ENCODE measurements at places on chromosomes 5 and 9.

DNA sequence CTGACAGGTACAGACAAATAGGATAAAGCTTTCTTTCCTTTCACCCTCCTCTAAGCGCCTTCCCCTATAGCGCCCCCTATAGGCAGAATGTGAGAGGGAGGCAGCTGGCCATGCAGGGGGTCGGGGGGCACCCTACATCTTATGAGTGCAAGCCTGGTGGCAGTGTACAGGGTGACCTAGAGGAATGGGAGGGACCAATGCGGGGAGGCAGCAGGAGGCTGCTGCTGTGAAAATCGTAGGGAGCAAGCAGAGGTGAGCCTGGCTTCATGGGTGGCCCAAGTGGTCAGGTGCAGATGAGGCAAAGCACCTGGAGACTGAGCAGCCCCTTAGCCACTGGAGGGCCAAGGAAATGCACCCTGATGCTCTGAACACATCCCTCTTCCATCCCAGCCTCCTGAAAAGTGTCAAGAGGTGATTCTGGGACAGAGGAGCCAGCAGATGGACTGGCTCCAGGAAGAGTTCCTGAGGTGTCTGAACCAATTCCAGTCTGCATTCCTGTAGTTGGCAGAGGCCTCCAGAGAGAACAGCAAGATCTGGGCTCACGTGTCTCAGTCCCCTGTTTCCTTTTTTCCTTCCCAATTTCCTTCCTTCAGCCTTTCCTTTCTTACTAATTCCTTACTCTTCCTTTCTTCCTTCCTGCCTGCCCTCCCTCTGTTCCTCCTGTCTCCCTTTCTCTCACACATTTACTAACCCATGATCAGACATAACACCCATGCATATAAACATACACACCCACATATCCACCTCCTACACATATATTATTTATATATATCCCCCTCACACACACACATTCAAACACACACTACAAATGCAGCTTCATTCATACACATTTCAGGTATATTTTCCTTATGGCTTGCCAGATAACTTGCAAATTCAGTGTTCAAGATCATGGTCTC, 32.8 kb upstream of the GALNT10 start:
- no peak for DNase-seq

GRCh38 chr9:99954819-99955218, 48.4 kb downstream of the STX17 start:
- DNase-seq = no peak

DNA sequence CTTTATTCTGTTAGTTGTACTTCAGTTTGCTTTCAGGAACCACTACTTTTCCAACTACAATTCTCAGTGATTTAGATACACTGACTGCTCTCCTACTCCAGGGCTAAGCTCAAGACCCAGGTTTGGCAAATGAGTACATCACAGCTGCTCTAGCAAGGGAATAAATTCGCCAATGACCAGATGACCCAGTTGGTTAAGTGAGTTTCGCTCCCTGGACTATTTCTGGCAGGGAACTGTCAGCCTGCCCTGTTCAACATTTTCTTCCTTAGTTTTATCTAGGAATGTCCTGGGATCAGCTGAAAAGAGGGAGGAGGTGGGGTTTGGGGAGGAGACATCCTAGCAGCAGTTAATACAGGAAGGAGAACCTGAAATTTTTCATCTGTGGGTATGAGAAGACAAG, 6.4 kb upstream of the STARD4 start:
- DNase-seq = no peak

DNA sequence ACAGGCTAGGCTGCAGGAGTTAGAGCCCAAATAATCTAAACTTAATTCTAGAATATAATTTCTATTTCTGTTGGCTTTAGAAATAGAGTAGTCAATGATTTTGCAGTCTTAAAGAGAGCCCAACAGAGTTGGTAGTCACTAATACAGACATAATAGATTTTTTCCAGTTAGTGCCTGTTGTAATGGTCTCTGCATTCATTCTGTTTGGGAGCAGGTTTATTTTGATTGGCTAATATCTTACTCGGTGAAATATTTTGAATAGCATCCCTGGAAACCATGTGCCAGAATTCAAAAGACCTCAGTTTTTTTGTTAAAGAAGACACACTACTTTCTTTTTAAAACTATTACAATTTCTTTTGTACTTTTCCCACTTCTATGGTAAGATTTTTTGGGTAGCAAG, 107.2 kb downstream of the RASGRF2 start:
- DNase-seq = no peak

DNA sequence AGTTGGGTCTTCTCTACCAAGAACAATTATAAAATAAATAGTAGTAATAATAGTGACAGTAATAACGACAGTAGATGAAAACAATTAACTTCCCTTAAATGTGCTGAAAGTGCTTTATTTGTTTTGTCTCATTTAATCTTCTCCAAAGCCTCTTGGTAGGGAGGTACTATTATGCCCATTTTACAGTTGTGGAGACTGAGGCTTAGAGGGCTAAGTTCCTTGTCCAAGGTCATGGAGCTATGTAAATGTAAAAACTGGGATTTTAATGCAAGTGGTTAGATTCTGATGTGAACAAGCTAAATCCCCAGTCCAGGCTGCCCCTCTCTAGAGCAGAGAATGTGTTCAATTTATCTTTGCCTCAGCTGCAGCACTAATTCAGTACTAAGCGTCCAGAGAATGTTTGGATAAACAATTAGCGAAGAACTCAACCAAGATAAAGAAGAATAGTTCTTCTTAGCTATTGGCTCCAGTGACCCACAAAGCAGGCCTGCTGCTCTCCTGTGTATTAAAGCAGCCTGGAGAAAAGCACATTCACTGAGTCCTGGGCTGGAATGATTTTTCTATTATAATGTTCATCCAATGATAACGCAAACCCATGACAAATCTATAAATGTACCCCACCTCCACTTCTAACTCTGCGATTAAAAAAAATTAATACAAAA, 68.8 kb downstream of the NPR3 start:
- no peak for DNase-seq

- DNase-seq = no peak
Measured at GRCh38 chr5:177024559-177024958, 2.1 kb downstream of the ZNF346 start.

DNA sequence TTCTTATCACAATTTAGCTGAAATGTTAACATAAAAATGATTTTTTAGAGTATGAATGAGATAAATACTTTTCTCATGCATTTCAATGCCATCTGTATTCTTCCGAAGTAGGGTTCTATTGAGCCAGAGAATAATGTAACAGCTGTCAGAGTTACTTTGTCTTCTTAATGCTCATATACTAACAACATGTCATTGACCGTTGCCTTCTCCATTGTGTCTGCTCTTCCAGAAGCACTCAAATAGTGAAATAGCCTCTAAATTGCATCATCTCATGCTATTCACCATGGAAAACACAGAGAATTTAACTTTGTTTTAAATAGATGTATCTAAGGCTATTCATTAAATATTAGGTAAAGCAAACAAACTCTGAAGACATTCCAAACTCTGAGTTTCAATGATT, 1875.9 kb upstream of the CDH9 start:
- no peak for DNase-seq

DNA sequence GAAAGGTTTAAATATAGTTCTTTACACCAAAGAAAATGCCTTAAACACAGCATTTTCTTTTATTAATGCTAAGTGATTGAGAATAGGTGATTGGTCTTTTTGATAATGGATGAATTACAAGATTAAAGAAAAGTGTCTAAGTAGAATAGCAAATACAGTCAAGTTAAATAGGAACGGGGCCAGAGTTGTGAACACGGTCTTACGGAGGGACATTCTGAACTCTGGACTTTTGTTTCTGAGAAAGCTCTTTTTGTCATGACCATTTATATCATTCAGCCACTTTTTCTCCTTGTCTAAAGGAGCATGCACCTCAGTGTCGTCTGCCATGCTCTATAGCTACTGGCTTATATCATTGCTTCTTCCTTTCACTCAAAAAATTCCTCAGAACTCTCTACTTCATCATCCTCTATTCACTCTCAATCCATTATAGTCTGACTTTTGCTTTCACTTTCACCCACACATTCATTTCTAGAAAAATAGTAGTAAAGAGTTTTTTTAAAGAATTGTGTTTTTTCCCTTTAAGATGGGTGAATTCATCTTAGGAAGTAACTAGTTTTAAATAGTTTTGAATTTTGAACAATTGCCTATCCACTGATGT, 263.0 kb upstream of the FBXL7 start:
- DNase-seq = no peak

DNA sequence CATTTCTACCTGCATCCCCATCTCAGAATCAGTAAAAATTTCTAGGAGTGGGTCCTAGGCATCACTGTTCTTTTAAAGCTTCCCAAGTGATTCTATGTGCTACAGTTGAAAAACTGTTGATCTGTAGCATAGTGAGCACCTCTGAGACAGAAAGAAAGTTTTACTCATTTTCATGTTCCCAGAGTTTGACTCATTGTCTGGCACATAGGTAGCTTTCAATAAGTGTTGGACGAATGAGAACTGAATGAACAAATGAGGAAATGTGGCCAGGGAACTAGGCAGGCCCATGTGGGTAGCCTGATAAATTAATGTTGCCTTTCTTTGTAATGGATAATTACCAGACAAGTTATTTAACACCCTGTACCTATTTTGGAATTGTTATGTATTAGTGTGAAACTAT, 33.8 kb downstream of the RNF180 start:
- DNase-seq = no peak

GRCh38 chr9:108017671-108018070, 528.1 kb upstream of the KLF4 start:
- no peak for DNase-seq

- no peak for DNase-seq
Measured at GRCh38 chr5:128224336-128224735, 140.8 kb downstream of the SLC12A2 start.

DNA sequence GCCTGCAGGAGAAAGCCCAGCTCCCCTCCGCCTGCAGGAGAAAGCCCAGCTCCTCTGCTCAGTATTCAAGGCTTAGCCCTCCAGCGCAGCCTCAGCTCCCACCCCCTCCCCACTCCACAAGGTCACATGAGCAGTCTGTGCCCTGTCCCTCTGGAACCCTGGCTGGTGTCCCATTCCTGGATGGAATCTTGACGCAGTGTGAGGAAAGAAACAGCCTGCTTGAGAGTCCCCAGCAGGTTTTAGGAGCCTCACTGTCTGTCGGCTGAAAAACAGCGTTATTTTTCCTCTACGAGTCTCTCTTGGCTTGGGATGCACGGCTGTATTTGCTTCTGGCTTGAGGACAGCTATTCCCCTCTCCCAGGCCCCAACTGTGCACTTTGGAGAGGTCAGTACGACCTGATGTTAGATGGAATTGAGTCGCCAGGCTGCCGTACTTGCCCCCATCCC, 210.1 kb upstream of the TRIM32 start:
- DNase-seq = no peak

GRCh38 chr9:68522954-68523353, 17.7 kb downstream of the TMEM252 start:
- DNase-seq = no peak

- peak; percentile 13 for DNase-seq
Measured at GRCh38 chr5:67971223-67971830, 244.2 kb upstream of the PIK3R1 start.

GRCh38 chr9:114205171-114206015, 50.1 kb downstream of the COL27A1 start:
- DNase-seq = no peak

DNA sequence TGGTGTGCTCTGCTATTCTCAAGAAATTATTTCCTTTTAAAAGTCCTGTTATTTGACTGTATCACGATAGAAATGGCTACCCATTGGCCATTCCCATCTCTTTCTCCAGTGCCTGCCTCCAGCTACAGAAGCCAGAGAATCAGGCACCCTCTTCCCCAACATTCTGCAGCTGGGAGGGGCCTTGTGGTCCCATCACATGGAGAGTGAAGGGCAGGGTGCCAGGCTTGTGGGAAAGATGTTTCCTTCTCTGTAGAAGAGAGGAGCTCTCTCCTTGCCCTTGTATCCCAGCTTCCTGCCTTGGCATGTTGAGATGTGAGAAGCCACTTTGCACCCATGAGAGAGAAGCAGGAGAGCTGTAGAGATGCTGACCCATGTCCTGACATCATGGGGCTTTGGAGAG, 465.0 kb downstream of the MTRR start:
- no peak for DNase-seq

DNA sequence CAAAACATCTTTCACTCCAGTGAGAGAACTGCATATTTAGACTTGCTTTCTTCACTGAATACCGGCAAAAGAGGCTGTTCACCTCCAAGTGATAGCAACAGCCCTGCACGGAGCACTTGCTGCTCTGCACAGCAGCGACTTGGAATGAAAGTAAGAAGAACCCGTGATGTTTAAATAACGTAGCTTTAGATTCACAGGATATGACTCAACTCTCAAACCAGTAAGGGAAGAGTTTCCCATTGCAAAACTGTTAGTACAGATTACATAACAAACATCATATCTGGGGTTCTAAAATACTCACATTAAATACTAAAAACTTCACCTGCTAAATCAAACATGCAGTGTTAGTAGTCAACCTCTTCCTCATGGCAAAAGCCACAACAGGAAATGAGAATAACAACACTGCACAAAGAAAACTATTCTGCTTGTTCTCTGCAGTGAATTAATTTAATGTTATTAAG, 203.4 kb downstream of the MCTP1 start:
- peak; percentile 29 for DNase-seq

DNA sequence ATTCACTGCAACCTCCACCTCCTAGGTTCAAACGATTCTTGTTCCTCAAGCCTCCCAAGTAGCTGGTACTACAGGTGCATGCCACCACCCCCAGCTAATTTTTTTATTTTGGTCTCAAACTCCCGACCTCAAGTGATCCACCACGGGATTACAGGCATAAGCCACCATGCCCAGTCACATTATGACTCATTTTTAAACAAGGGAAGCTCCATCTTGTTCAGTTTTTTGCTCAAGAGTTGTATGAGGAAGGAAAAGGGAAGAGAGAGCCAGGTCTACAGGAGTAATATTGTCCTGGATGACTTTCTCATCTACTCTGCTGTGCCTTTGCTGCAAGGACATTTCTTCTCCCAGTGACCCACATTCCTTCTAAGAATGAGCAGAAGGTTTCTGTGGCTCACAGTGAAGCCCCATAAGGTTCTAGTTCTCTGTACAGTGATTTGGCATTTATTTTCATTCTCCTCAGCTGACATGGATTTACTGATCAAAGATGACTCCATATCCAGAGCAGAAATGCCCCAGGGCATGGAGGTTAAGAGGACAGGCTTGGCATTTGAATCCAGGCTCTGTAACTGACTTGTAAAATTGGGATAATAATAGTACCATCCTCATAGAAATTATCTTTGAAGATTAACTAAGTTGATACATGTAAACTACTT, 153.5 kb downstream of the CDH6 start:
- no peak for DNase-seq

DNA sequence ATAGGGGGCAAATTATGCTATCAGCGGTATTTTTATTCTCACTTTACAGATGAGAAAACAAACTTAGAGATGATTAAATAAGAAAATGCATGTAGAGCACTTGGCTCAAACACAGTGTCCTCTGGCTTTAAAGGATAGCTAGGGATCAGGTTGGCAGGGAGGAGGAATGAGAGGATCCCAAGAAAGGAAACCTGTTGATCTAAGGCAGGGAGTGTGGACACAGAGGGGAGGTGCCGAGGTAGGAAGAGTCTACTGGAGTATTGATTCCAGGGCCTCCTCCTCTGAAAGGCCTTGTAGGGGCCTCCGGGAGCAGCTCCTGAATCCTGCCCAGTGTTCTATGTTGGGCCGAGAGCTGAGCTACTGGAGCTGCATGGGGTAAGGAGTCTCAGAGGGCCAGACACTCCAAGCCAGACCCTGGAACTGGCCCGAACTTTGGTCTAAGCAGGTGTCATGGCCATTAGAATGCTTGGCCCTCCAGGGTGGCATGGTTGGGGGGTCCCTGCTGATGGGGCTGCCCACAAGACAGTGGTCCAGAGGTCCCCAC, 30.4 kb upstream of the TCF7 start:
- no peak for DNase-seq

GRCh38 chr9:88781628-88782391, 209.5 kb upstream of the S1PR3 start:
- DNase-seq = no peak

GRCh38 chr5:151002250-151002649, 18.1 kb upstream of the GPX3 start:
- no peak for DNase-seq
